ENCODE measurements at places on chromosomes 1 and 21. TPM values are rescaled to one million over a fixed set of nuclear protein-coding genes. Genes with fewer than 3 reads are reported as not detected.

CD101 gene
- 1.4 TPM for total RNA-seq

CHIA gene
- not detected for total RNA-seq

HRNR gene
- total RNA-seq = not detected

NUP210L gene
- total RNA-seq = not detected

PLA2G2D gene
- not detected for total RNA-seq

BCL2L15 gene
- total RNA-seq = under 0.01 TPM

RIPPLY3 gene
- not detected for total RNA-seq

- DNase-seq = no peak
These were observed 9.3 kb downstream of the MYBPH start for GRCh38 chr1:203166192-203166940.

- DNase-seq = no peak
These were observed 35.4 kb downstream of the RGS4 start for GRCh38 chr1:163104385-163105099.

GRCh38 chr1:9451081-9451480 lies 88.2 kb upstream of the SLC25A33 start:
- DNase-seq = no peak

GRCh38 chr1:245788269-245788668 lies 633.5 kb downstream of the KIF26B start:
- no peak for DNase-seq

- DNase-seq = no peak
These were observed 3.3 kb upstream of the RPS6KA1 start for GRCh38 chr1:26526287-26526686.

DNA sequence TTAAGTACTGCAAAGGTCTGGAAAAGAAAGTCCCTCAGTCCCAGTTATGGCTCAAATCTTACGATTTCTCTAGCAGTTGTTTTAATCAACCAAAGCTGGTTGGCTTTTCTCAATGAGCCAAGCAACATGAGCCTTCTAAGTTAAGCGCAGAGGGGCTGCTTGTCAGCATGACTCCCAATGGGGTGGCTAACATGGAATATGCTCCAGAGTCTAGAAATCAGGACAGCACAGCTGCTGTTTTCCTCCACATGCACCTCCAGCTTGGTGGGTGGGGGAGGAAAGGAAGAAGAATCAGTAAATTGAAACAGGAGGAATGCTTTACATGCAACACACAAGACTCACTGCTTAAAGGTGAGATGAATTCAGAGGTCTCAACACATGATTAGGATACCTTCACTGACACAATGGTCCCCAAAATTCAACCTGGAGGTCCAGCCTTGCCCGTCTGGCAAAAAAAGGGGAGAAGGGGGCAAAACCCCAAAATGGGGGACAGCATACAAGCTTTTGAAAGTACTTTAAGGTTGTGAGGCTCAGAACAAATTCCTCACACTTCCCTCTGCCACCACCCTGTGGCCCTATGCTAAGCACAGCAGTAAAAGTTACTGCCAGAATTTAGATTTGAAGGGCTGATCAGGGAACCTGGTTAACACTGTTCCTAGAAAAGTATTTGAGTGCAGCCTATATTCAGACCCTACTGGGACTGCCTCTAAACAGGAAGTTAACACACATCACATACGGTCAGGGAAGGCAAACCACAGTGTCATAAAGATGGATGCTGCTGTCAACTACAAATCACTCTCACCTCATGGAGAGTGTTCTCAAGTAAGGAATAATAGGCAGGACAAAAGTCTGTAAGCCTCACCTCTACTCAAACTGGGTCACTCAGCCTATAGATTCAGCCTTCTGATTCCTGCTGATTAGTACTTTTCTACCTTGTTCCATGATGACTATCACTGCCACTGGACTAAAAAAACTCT lies 2.6 kb downstream of the GATAD2B start:
- no peak for DNase-seq

- peak; percentile 73 for DNase-seq
These were observed 379 bp downstream of the PPCS start for GRCh38 chr1:42456754-42457089.

GRCh38 chr1:108600504-108600903 lies 40.6 kb downstream of the EEIG2 start:
- no peak for DNase-seq

DNA sequence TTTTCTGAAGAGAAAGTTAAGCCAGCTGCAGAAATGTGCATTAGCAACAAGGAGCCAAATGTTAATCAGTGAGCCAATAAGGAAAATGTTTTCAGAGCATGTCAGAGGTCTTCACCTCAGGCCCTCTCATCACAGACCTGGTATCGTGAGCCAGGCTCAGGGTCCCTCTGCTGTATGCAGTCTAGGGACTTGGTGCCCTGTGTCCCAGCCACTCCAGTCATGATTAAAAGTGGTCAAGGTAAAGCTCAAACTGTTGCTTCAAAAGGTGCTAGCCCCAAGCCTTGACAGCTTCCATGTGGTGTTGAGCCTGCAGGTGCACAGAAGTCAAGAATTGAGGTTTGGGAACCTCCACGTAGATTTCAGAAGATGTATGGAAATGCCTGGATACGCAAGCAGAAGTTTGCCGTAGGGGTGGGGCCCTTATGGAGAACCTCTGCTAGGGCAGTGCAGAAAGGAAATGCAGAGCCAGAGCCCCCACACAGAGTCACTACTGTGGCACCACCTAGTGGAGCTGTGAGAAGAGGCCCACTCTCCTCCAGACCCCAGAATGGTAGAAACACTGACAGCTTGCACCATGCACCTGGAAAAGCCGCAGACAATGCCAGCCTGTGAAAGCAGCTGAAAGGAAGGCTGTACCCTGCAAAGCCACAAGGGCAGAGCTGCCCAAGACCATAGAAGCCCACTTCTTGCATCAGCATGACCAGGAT lies 1128.7 kb downstream of the AMY1C start:
- no peak for DNase-seq

- no peak for DNase-seq
These were observed 17.5 kb upstream of the ETV3 start for GRCh38 chr1:157155658-157156057.
